ENCODE measurements at places on chromosomes 5 and 9.

GRCh38 chr5:337563-338130 is 16.1 kb downstream of the AHRR start:
- peak; percentile 30 for DNase-seq

- DNase-seq: no peak
These were observed 64.7 kb upstream of the ABCA1 start for GRCh38 chr9:104992659-104993058.

GRCh38 chr5:74034733-74035132 is 408.7 kb downstream of the ARHGEF28 start:
- peak; percentile 70 for DNase-seq

DNA sequence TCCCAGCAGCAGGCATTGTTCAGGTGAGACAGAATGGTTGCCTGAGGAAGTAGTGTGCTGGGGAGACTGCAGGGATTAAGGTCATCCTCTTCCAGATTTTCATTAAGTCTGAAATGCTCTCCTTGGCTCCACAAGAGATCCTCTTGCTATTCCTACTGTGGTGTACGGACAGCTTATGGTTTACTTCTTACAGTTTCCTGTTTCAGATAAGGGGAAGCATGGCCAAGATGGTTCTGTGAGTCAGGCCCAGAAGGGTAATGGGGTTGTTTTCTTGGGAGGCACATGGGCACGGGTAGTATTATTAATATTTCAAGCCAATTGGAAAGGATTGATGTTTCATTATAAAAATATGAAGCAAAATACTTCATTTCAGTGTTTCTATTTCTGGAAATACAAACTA is 42.9 kb downstream of the GLRX start:
- DNase-seq: no peak

DNA sequence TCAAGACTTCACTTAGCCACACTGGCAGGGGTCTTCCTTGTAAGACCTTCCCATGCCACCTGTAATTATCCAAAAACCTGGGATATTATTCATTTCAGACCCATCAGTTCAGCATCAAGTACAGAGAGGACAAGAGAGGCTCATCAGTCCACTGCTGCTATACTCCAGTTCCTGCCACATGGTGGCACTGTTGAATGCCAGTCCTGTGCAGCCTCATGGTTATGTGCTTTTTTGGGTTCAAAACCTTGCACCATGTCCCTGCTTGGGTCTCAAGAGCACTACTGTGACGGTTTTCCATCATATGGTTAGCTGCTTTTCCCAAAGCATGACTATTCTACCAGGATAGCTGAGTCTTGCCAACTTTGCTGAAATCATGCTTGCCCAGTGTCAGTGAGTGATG is 8.5 kb downstream of the PTGS1 start:
- no peak for DNase-seq

DNA sequence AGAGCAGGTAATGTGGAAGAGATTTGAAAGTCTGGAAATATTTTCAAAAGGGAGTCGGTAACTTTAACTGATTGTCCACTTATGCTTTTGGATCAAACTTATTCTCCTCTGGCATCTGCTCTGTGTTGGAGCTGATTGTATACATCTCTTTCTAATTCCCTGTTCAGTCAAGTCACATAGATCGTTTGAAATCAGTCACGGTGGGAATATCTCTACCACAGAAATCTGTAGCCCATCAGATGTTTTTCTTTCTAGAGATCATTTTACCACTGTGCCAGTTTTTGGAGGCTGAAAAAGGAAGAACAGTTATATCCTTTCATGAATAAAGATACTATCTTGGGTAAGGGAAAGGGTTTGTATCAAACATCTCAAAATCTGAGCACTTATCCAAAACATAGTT is 1853.3 kb downstream of the EFNA5 start:
- DNase-seq: no peak

GRCh38 chr5:13187186-13187585 is 757.3 kb downstream of the DNAH5 start:
- DNase-seq: no peak

DNA sequence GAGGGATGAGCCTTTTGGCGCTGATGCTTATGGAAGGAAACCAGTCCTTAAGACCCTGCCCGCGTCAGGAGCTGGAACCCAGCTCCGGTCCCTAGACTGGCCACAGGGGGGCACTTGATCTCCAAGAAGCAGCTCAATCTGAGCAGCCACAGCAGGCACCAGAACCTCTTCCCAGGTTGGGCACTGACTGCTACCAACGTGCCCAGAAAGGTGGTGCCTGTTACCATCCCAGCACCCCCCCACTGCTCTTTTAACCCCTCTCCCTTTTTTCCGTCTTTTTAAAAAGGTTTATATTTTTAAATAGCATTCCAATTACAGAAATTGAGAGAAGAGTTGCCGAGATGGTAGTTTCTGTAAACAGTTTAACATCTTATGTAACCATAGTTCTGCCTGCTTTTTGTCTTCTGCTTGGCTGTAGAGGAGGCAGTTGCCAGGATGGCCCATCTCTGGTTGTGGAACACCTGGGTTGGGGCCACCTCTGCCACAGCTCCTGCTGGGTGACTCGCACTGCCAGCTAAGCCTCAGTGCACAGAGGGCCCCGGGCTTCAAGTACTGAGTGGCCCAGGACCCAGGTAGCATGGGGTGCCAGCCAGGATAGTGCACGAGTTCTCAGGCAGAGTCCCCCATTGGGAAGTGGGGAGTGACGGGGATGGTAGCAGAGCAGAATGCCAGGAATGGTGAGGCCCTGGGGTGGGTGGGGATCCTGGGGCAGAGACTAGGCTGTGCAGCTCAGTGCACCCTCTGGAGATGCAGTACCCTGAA is 62.8 kb downstream of the PFDN1 start:
- DNase-seq: peak; percentile 48

DNA sequence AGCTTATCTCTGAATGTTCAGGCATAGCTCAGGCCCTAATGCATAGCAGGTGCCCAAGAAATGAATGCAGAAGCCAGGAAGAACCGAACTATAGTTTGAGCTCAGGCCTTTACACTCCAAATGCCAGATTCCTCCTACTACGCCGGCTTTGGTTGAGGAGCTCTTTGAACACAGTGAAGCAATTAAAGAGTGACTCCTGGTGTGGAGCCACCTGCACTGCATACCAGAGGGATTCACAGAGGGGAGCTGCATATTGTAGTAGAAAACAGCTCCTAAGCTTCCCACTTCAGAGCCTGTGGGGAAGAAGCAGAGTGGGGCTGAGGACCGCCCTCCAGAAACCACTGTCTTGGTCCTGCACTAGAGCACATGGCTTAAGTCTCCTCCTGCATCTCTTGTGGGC is 14.5 kb upstream of the KCNMB1 start:
- DNase-seq: no peak

GRCh38 chr9:130445268-130445983 is 665 bp downstream of the ASS1 start:
- DNase-seq: peak; percentile 9

GRCh38 chr9:127915325-127915752 is 1.5 kb downstream of the ST6GALNAC4 start:
- no peak for DNase-seq

DNA sequence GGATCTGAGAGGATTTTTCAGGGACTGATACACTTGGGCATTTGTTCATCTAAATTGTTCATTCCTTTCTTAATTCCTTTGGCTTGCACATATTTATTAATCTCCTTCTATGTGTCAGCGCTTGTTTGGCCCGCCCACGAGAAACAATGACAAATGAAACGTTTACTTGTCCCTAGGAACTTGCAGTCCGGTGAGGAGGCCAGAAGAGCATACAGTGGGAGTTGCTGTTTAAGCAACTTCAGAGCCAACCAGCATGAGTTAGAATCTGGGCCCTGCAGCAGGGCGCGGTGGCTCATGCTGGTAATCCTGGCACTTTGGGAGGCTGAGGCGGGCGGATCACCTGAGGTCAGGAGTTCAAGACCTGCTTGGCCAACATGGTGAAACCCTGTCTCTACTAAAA is 18.8 kb downstream of the FBXL7 start:
- DNase-seq: no peak

DNA sequence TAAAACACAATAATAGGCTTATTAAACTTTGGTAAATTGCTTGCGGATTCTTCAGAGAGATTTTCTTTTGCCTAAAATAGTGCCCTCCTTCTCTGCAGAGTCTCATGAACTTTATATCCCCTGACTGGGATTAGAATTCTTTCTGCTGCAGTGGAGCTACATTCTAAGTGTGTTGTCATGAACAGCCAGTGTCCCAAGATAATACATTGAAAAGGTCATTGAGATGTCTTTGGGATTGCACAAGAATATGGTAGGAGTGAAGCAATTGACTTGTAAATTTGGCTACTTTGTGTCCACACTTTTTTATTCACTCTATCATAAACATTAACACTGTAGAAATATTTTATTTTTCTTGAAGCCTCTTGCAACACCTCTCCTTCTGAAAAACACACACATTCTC is 604.5 kb downstream of the GABRG2 start:
- DNase-seq: no peak

- DNase-seq: no peak
These were observed 25.1 kb upstream of the LPAR1 start for GRCh38 chr9:111063332-111063731.

- DNase-seq: no peak
These were observed 375.0 kb upstream of the CCNH start for GRCh38 chr5:87787625-87788256.

- peak; percentile 59 for DNase-seq
These were observed 76.8 kb downstream of the STK10 start for GRCh38 chr5:172110921-172111851.

- no peak for DNase-seq
These were observed 161.6 kb downstream of the ZDHHC21 start for GRCh38 chr9:14531341-14532269.

GRCh38 chr5:73307645-73308355 is 134.8 kb downstream of the TMEM174 start:
- DNase-seq: no peak

GRCh38 chr5:166369346-166369745 is 1922.1 kb upstream of the WWC1 start:
- DNase-seq: no peak

- no peak for DNase-seq
These were observed 66.9 kb downstream of the FER start for GRCh38 chr5:108814551-108814950.

GRCh38 chr5:158494541-158494940 is 605.2 kb downstream of the EBF1 start:
- no peak for DNase-seq
